Omental fat pad (tissue), 4 donors: ENCODE measurements at places on chromosomes 3 and 15. TPM values are rescaled to one million over a fixed set of nuclear protein-coding genes. Genes with fewer than 3 reads are reported as not detected.

Gene MYL3
- 5.6 TPM for total RNA-seq

Gene CCNB2
- 1.0 TPM for total RNA-seq

Gene FILIP1L
- total RNA-seq, result 49.8 TPM

Gene SPATA12
- not detected for total RNA-seq

Gene SI
- total RNA-seq, result not detected

Gene LYZL4
- total RNA-seq, result not detected

Gene ASB14
- not detected for total RNA-seq

Gene ANKUB1
- not detected for total RNA-seq

Gene PPP1R14D
- total RNA-seq, result not detected

Gene BUB1B
- total RNA-seq, result 7.4 TPM

Gene CNOT10
- 24.0 TPM for total RNA-seq

Gene KCNAB1
- total RNA-seq, result 2.2 TPM

Gene FEZF2
- not detected for total RNA-seq

Gene DPPA2
- total RNA-seq, result not detected

Gene ERICH6
- total RNA-seq, result not detected

Gene TRH
- not detected for total RNA-seq

Gene C3orf20
- not detected for total RNA-seq

Gene ROPN1
- not detected for total RNA-seq

Gene A4GNT
- total RNA-seq, result not detected

Gene CIDEC
- total RNA-seq, result 728 TPM

Gene SOX2
- total RNA-seq, result not detected

Gene ABI3BP
- 95.2 TPM for total RNA-seq

Gene CHRFAM7A
- total RNA-seq, result 2.8 TPM

Gene SH3GL3
- 0.60 TPM for total RNA-seq

Gene SLC28A2
- not detected for total RNA-seq
